ENCODE measurements at places on chromosomes 13 and 19.
A peak's percentile ranks its signal among the peaks of the same experiment; 100 is the strongest.

DNA sequence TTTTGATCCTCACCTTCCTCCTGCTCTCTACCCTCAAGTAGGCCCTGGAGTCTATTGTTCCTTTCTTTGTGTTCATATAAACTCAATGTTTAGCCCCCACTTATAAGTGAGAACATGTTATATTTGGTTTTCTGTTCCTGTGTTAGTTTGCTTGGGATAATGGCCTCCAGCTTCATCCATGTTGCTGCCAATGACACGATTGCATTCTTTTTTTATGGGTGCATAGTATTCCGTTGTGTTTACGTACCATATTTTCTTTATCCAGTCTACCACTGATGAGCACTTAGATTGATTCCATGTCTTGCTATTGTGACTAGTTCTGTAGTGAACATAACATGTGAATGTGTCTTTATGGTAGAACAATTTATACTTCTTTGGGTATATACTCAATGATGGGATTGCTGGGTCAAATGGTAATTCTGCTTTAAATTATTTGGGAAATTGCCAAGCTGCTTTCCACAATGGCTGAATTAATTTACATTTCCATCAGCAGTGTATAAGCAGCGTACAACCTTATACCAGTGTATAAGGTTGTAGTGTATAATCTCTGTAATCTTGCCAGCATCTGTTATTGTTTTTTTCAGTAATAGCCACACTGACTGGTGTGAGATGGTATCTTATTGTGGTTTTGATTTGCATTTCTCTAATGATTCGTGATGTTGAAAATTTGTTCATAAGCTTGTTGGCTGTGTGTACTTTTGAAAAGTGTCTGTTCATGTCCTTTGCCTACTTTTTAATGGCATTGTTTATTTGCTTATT, 288.9 kb downstream of the KCNRG start:
- no peaks in the 10 kb centered on the region for H3K27me3 ChIP-seq
- peaks cover 2% of the 10 kb centered on the region for H3K4me1 ChIP-seq
- H3K27ac ChIP-seq, result no peak overlapping the region
- no peak overlapping the region for H3K4me3 ChIP-seq
- no peaks in the 10 kb centered on the region for H3K36me3 ChIP-seq

- DNase-seq, result no peak
- H3K27ac ChIP-seq, result no peak overlapping the region
- no peaks in the 10 kb centered on the region for H3K27me3 ChIP-seq
- H3K36me3 ChIP-seq, result no peaks in the 10 kb centered on the region
- no peaks in the 10 kb centered on the region for H3K4me1 ChIP-seq
Observed at GRCh38 chr13:78187781-78188180, 269.1 kb upstream of the EDNRB start.

GRCh38 chr19:19205416-19206410, 2.5 kb upstream of the NR2C2AP start:
- no peak overlapping the region for H3K4me3 ChIP-seq
- H3K4me1 ChIP-seq, result peaks cover 33% of the 10 kb centered on the region
- H3K27me3 ChIP-seq, result peaks cover 2% of the 10 kb centered on the region
- no peak for DNase-seq
- no peak overlapping the region for H3K27ac ChIP-seq

DNA sequence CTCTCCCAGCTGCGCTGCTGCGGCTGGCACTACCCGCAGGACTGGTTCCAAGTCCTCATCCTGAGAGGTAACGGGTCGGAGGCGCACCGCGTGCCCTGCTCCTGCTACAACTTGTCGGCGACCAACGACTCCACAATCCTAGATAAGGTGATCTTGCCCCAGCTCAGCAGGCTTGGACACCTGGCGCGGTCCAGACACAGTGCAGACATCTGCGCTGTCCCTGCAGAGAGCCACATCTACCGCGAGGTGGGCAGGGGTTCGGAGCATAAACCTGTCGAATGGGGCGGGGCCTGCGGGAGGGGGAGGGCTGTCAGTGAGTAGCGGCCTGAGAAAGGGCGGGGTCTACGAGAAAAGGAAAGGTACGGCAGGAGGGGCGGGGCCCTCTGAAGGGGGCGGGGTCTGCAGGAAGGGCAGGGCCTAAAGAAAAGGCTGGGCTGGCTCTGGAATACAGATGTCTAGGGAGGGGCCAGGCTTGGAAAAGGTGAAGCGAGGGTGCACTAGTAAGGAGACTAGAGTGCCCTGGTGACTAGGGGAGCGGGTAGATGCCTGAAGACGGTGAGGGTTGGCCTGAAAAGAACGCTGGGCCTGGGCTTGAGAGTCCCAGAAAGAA, 3.6 kb downstream of the CD37 start:
- H3K27ac ChIP-seq, result peak overlapping the region; percentile 41
- peak; percentile 38 for DNase-seq
- peaks cover 45% of the 10 kb centered on the region for H3K4me1 ChIP-seq
- H3K27me3 ChIP-seq, result no peaks in the 10 kb centered on the region

DNA sequence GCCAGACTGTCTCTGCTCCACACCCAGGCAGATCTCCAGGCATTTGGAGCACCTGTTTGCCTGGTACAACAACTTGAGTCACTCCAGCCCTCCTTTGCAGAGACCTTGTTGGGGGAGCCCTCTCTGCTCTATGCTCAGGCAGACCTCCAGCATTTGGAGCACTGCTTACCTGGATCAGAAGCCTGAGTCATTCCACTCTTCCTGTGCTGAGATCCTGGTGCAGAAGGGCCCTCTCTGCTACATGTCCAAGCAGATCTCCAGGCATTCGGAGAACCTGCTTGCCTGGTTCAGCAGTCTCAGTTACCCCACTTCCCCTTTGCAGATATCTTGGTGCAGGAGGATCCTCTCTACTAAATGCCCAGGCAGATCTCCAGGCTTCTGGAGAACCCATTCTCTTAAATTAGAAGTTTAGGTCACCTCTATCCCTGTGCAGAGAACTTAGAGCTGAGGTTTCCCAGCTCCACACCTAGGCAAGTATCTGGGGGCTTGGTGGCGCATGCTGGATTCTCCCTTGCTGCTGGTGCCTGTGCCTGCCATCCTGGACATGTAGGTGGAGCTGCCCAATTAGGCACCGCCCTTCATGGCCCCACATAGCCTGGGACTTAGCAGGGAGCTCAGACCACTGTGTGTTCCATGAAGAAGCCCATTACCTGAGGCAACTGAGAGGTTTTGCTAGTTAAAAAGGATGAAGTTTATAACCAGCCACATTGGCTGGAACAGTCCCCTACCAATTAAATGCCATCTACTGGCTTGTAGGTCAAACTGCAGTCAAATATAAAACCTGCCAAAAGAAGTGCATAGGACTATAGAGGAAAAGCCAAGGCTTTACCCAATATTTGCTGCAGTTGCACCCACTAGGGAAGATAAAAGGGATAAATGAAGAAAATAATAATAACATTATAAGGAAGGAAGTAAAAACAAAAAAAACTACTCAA, 97.6 kb upstream of the SLITRK6 start:
- no peak overlapping the region for H3K27ac ChIP-seq
- no peaks in the 10 kb centered on the region for H3K27me3 ChIP-seq
- no peak for DNase-seq
- H3K36me3 ChIP-seq, result no peaks in the 10 kb centered on the region
- H3K4me3 ChIP-seq, result no peak overlapping the region

DNA sequence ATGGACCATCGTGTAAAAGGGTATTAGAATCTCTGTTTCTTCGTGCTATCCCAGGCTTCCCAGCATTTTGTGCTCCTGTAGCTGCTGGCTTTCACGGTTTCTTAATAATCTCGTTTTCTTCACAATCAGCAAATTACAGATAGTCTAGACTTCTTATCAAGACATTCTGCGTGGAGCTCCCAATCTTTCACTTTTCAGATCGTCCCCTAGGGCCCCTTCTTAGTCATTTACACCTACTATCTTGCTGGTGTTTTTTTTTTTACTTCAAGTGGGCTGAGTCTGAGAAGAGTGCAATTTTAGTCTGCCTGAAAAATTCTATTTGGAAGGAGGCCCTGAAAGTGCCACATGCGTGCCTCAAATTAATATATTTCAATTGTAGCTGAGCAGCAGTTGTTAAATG, 275.1 kb downstream of the SHISA2 start:
- no peaks in the 10 kb centered on the region for H3K27me3 ChIP-seq
- no peak overlapping the region for H3K27ac ChIP-seq
- DNase-seq, result no peak
- H3K36me3 ChIP-seq, result no peaks in the 10 kb centered on the region
- no peak overlapping the region for H3K4me3 ChIP-seq

DNA sequence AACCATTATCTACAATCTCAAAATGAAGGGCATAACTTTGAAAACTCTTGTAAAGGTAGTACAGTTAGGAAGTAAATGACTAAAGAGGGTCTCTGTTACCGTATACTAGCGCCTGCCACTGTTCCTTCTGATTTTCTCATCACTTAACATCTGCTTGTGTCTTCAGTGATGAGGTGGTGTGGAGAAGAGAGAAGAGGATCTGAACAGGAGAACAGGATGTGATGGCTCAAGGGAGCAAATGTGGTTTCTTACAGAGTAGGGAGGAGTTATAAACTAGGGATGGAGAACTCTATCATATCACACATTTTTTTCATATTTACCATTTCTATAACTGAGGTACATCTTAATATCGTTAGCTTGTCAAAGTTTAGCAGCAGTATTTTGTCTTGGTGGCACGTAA, 1.1 kb downstream of the KCTD4 start:
- no peak for DNase-seq
- peaks cover 18% of the 10 kb centered on the region for H3K4me1 ChIP-seq
- peaks cover 16% of the 10 kb centered on the region for H3K36me3 ChIP-seq
- H3K27me3 ChIP-seq, result no peaks in the 10 kb centered on the region
- no peak overlapping the region for H3K4me3 ChIP-seq
- H3K27ac ChIP-seq, result no peak overlapping the region

- H3K4me3 ChIP-seq, result peak overlapping the region; percentile 9
- peaks cover 32% of the 10 kb centered on the region for H3K4me1 ChIP-seq
- H3K36me3 ChIP-seq, result peaks cover 33% of the 10 kb centered on the region
- DNase-seq, result peak; percentile 72
- H3K27ac ChIP-seq, result peak overlapping the region; percentile 53
Observed at GRCh38 chr19:2274931-2275535, 6.9 kb downstream of the PEAK3 start.

DNA sequence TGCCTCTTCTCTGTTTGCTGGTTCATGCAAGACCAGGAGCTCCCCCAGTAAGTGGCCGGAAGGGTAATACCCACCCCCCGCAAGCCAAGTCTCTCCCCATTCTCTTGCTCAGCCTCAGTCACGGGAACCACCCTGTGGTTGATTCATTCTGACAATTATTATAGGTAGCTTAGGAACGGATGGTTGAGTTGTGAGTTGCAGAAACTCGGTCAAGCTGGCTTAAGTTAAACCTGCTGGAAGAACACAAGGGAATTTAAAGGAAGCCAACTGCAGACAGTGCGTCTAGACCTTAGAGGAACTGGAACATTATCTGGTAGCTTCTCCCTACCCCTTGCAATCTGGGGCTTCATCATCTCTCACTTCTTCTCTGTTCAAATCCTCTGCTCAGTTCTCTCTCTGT, 8.9 kb downstream of the FPR1 start:
- H3K27ac ChIP-seq, result no peak overlapping the region
- H3K4me3 ChIP-seq, result no peak overlapping the region
- no peaks in the 10 kb centered on the region for H3K4me1 ChIP-seq
- no peak for DNase-seq
- no peaks in the 10 kb centered on the region for H3K36me3 ChIP-seq

DNA sequence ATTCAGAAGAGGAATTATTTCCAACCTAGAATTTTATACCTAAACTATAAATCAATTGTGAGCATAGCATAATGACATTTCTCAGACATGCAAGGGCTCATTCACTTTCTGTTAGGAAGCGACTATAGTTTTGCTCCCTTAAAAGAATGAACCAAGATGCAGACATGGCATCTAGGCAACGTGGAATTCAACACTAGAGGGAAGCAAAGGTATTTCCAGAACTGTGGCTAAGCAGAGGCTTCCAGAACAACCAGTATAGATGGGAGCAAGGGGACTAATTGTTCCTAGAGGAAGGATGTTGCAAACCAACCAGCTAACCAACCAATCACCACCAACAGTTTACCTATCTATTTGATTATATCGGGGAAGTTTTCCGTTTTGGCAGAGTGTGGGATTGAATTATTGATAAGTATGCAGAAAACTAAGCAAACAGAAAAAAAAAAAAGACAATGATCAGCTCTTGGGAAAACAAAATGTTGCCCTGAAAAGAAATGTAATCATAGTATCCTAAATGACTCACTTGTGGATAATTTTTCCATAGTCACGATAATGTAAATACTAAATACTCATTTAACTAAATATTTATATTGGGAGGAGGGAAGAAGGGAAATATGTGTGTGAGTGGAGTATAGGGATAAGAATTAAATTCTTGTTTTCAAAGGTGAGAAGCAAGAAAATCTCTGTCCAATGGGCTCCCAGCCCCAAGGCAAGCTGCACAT, 21.1 kb downstream of the ARL11 start:
- no peak overlapping the region for H3K4me3 ChIP-seq
- peaks cover 5% of the 10 kb centered on the region for H3K4me1 ChIP-seq
- no peaks in the 10 kb centered on the region for H3K36me3 ChIP-seq
